ENCODE measurements at places on chromosomes 1 and 21. TPM values are rescaled to one million over a fixed set of nuclear protein-coding genes. Genes with fewer than 3 reads are reported as not detected.

The DPH5 gene
- 26.9 TPM for total RNA-seq

The GJA5 gene
- total RNA-seq, result 109 TPM

The OR2L8 gene
- total RNA-seq, result not detected

The PIGV gene
- 16.9 TPM for total RNA-seq

The RNF207 gene
- total RNA-seq, result 11.9 TPM

The RXRG gene
- 1.1 TPM for total RNA-seq

DNA sequence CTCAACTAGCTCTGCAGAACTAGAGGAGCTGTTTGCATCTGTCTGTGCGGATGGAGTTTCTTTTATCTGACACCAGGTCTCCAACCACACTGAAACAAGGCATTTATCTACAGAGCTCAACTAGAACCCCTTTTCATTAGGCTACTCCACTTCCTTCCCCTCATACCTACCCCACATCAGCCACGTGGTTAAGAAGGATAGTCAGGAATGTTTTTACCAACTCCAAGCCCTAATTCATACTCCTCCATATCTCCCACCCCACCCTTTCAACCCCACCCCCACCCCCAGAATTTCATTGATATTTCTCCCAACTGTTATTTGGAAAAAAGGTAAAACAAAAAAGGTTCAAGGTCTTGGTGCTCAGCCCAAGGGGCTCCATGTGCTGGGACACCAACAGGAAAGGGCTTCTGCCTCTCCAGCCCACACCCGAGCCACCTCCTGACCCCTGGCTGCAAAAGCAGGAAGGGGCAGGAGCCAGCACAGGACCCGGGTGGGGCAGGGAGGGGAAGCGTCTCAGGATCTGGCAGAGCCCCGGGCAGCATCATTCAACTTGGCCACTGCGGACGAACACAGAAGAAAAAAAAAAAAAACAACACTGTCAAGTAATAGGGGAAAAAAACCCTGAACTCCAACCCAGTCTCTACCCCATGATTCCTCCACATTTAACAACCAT lies 7.0 kb downstream of the ENSA start:
- peaks cover 30% of the 10 kb centered on the region for H3K4me1 ChIP-seq
- no peak overlapping the region for H3K4me3 ChIP-seq
- no peaks in the 10 kb centered on the region for H3K27me3 ChIP-seq
- peaks cover 85% of the 10 kb centered on the region for H3K36me3 ChIP-seq

GRCh38 chr1:11157394-11157793 lies 31.8 kb upstream of the ANGPTL7 start:
- no peak for DNase-seq
- H3K4me1 ChIP-seq, result peaks cover 4% of the 10 kb centered on the region
- H3K4me3 ChIP-seq, result no peak overlapping the region
- H3K27ac ChIP-seq, result no peak overlapping the region

DNA sequence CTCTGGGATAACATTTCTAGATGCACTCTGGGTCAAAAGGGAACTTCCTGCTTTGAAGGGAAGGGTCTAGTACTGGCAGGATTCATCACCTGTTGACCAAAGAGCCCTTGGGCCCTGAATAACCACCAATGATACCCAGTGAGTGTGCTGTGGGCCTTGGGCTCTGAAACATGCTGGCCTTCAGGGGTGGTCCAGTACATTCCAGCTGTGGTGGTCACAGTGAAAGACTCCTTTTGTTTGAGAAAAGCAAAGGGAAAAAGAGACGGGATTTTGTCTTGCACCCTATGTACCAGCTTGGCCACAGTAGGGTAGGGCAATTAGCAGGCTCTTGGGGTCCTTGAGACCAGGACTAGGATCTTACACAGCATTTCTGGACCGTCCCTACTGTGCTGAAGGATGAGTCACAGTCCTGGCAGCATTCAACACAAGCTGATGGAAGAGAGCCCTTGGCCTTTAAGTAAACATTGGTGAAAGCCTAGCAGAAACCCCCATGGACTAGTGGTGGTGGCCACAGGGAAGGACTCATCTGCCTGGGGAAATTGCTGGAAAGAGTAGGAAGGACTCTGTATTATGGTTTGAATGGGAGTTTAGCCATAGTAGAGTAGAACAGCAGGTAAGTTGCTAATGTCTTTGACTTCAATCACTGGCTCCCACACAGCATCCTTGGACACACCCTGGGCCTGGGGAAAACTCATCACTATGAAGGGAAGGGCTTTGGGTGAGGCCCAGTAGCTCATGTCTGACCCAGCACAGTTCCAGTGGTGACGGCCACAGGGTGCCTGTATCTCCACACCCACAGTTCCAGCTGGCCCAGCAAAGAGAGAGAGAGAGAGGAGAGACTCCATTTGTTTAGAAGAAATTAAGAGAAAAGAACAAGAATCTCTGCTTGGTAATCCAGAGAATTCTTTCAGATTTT lies 87.5 kb downstream of the COL24A1 start:
- no peaks in the 10 kb centered on the region for H3K27me3 ChIP-seq
- H3K27ac ChIP-seq, result no peak overlapping the region
- no peak for DNase-seq
- no peak overlapping the region for H3K4me3 ChIP-seq
- H3K36me3 ChIP-seq, result no peaks in the 10 kb centered on the region

- H3K27me3 ChIP-seq, result no peaks in the 10 kb centered on the region
- no peak overlapping the region for H3K27ac ChIP-seq
- no peaks in the 10 kb centered on the region for H3K4me1 ChIP-seq
- H3K4me3 ChIP-seq, result no peak overlapping the region
- no peak for DNase-seq
- H3K36me3 ChIP-seq, result no peaks in the 10 kb centered on the region
These were observed 71.3 kb upstream of the IVNS1ABP start for GRCh38 chr1:185388346-185388745.

DNA sequence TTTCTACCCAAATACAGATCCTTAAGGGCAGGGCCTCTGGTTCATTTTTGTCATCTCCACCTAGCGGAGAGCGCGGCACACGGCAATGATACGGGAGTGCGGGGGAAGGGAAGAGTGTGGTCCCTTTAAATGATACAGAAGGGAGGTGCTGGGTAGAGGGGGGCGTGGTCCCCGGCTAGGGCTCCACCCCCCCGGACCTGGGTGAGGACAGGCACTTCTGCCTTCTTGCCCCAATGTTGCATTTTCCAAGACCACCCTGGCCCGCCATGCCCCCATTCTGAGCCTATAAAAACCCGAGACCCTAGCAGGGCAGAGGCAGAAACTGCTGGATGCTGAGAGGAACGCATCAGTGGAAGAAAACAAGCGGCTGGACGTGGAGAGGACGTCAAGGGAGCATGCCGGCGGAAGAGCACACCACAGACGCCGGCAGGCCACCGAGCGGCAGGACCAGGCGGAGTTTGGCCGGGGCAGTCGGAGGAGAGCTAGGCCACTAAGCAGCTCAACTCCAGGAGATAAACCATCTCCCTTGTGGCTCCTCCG lies 30.0 kb downstream of the LRRC3 start:
- no peaks in the 10 kb centered on the region for H3K4me1 ChIP-seq
- peak; percentile 54 for DNase-seq
- H3K36me3 ChIP-seq, result no peaks in the 10 kb centered on the region
- H3K4me3 ChIP-seq, result peak overlapping the region; percentile 21
- no peak overlapping the region for H3K27ac ChIP-seq

DNA sequence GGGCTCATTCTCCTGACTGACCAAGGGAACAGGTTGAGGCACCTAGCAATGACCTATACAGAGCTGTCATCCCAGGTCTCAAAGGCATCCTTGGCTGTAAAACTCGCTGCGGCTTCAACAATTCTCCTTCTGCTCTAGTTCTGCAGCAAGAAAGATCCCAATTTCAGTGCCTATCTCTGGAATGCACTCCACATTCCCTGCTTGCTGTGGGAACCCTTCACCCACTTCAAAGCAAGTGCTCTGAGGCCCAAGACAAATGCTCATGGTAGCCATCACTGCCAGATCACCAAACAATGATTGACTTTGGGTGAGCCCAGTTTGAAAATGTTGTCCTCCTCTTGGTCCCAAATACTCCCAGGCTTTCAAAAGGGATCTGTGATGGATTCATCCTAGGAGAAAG lies 37.7 kb upstream of the FMO3 start:
- no peaks in the 10 kb centered on the region for H3K36me3 ChIP-seq
- no peak overlapping the region for H3K27ac ChIP-seq
- no peak for DNase-seq
- H3K4me3 ChIP-seq, result no peak overlapping the region
- H3K27me3 ChIP-seq, result no peaks in the 10 kb centered on the region

DNA sequence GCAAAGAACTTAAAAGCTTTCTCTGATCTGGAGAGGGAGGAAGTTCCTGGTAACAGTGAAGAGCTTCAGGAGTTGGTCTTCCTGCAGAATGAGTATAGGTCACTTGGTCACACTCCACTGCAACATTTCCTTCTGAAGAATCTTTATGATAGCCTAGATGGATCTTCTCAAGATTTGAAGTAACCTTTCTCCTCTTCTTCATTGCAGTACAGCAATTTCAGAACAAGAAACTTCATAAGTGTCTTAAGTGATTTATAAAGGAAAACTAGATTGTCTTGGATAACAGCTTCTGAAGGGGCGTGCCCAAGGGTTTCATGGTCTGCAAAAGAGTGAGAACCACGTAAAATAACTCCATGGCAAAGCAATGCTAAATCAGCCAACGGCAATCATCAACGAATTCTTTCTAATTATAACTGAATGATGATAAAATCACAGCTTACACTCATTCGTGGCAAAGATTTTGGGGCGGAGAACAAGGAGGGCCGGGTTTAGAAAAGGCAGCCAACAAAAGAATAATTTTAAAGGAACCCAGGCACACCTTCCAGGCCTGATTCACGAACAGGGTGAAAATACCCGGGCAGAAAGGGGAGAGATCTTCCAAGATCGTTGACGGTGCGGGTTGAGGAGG lies 53.9 kb upstream of the ASPM start:
- peak overlapping the region; percentile 79 for H3K4me3 ChIP-seq
- H3K27ac ChIP-seq, result peak overlapping the region; percentile 94
- H3K4me1 ChIP-seq, result peaks cover 48% of the 10 kb centered on the region

GRCh38 chr1:25765136-25765922 lies 34.7 kb upstream of the SELENON start:
- DNase-seq, result no peak
- no peaks in the 10 kb centered on the region for H3K4me1 ChIP-seq
- H3K27me3 ChIP-seq, result no peaks in the 10 kb centered on the region
- H3K36me3 ChIP-seq, result peaks cover 7% of the 10 kb centered on the region

DNA sequence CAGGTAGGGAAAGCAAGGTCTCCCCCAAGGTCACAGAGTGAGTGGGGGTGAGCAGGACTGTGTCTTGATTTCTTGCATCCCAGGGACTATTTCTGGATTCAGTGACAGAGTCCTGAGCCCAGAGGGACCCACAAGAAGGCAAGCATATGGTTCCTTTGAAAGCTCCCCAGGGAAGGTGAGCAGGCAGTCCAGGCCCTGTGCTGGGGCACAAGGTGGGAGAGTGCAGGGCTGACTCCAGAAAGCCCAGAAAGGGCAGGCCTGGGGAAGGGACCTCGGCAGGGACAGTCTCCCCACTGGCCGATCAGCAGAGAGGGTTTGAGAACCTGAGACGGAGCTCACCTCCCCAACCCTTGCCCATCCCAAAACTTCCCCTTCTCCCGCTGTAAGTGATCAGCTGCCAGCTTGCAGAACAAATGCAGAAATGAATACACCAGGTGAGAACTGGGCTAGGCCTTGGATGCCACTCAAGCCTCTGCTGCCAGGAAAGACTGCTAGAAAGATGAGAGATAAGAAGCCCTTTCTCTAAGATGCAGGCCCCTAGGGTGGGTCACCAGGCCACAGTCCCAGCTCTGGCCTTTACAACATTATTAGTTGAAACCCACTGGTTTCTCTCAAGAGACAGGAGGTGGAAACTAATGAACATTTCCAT lies 121.0 kb downstream of the GLIS1 start:
- no peaks in the 10 kb centered on the region for H3K4me1 ChIP-seq
- no peaks in the 10 kb centered on the region for H3K36me3 ChIP-seq
- H3K27me3 ChIP-seq, result no peaks in the 10 kb centered on the region
- DNase-seq, result no peak
- H3K27ac ChIP-seq, result no peak overlapping the region

- H3K27me3 ChIP-seq, result no peaks in the 10 kb centered on the region
- DNase-seq, result no peak
- no peaks in the 10 kb centered on the region for H3K4me1 ChIP-seq
- H3K4me3 ChIP-seq, result no peak overlapping the region
- H3K36me3 ChIP-seq, result no peaks in the 10 kb centered on the region
These were observed 185.0 kb downstream of the KCNK2 start for GRCh38 chr1:215267495-215267894.

DNA sequence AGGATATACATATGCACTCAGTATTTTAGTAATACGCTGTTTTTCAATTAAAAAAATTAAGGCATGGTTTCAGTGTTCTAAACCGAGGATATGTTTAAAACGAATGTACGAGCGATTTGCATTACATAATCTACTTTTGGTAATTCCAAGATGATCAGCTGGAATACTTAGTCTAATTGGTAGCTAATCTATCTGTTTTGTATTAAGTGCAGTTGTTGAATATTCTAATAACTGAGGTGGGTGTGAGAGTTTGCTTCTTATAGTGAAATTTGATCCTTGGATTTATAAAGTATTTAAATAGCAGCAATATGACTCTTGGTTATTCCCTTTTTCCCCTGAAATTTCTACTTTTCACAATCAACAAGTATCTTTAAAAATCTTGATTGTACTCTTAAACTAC lies 1.3 kb downstream of the RNF2 start:
- peak overlapping the region; percentile 86 for H3K4me3 ChIP-seq
- no peaks in the 10 kb centered on the region for H3K27me3 ChIP-seq
- DNase-seq, result no peak
- no peaks in the 10 kb centered on the region for H3K36me3 ChIP-seq
- no peak overlapping the region for H3K27ac ChIP-seq
- peaks cover 42% of the 10 kb centered on the region for H3K4me1 ChIP-seq

DNA sequence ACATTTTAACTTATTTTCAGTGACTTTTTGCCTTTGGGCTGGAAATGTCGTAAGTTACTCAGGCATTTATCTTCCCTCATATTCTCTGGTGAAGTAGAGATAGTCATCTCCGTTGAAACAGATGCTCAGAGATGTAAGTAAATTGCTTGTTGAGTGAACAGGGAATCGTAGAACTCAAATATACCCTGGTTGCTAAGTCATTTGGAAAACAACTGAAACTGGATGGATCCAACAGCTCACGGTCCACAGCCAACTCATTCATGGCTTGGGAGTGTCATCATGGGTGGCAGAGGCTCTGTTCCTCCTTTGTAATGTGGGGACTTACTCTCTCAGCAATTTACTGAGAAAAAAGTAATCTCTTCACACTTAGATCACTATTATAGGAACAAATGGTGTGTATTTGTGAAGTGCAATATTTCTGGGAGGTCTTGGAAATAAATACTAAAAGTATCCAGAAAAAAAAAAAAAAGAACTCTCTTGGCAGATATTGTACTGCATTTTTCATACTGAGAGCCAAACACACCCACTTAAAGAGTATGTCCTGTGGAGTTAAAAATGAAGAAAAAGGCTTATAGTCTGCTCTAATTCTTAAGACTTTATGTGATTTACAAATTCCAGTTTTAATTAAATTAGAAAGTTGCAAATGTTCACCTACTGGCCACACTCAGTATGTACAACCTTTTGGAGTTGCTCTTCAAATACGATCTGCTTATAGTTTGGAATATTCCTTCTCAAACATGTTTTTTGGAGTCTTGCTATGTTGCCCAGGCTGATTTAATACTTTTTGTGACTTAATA lies 107.4 kb downstream of the LEPR start:
- no peak overlapping the region for H3K27ac ChIP-seq
- H3K4me3 ChIP-seq, result peak overlapping the region; percentile 14
- no peak for DNase-seq
- no peaks in the 10 kb centered on the region for H3K4me1 ChIP-seq

All from left lung (tissue), 14 donors.